Fibroblast of skin of left biceps (primary cell): ENCODE measurements at places on chromosomes 11 and 22.

- peak; percentile 77 for DNase-seq
Measured at GRCh38 chr11:102850973-102851745, 7.8 kb upstream of the MMP3 start.

GRCh38 chr11:6992457-6993417 lies 27.4 kb downstream of the ZNF214 start:
- DNase-seq = peak; percentile 78

DNA sequence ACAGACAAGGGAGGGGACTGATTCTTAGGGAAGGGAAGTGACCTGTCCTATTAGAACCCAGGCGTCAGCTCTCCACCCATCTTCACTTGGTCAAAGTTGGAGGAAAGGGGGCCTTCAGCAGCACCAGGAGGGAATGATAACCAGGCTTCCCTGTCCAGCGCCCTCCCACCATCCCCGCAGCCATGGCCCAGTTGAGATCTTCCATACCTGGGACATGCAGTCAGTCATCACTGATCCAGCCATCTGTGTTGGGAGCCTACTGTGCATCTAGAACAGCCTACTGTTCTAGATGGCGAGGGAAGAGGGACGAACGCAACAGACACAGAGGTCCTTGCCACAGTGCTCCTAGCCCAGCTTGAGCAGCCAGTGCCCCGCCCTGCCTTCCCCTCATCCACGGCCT lies 40.6 kb downstream of the PDGFB start:
- no peak for DNase-seq

DNA sequence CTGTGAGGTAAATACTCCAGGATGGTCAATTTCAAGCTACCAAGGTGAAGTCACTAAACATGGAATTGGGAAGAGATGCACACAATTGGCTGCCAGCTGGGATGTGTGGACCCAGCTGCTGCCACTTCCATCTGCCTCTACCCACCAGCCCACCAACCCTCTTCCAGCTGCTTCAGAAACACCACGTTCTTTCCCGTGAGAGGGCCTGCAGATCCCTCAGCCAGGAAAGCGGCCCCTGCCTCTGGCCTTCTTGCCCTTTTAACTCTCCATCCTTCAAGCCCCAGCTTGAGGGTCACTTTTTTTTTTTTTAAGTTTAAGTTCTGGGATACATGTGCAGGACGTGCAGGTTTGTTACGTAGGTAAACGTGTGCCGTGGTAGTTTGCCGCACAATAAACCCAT lies 20.0 kb downstream of the PRG3 start:
- DNase-seq = no peak

GRCh38 chr11:16982256-16982671 lies 31.9 kb downstream of the PLEKHA7 start:
- DNase-seq = no peak

GRCh38 chr11:70466154-70466553 lies 67.8 kb downstream of the CTTN start:
- DNase-seq = no peak
